ENCODE measurements at places on chromosomes 2 and 18.

DNA sequence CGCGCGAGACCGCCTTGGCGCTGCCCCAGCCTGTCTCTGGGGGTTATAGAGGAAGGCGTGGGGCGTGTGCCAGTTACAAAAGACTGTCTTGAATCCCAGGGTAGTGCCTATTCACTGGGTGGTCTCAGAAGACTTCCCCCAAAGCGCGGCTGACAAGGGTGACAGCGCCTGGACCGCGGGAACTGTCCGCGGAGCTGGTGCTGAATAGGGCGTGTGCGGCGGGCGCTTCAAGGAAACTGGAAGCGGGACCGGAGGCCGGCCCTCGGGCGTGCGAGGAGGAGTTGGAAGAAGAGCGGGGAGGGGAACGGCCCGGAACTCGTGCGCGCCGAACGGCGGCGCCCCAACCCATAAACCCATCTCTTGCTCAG is 2.3 kb downstream of the EGR4 start:
- peak; percentile 24 for DNase-seq

DNA sequence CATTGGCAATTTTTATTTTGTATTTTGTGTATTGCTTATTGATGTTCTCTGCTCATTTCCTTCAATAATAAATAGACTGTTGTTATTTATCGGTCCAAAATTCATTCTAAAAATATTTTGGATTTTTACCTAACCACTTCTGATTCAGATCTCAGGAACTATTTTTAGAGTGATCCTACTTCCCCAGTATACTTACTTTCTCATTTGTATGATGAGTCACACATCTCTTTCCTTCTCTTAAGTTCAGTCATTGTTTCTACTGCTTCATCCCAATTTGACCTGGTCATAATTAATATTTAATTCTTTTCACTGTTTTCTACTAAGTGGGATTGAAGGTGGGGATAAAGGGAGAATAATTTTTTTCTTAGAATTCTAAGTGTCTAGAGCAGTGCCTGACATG is 75.1 kb downstream of the AGPS start:
- DNase-seq, result no peak

DNA sequence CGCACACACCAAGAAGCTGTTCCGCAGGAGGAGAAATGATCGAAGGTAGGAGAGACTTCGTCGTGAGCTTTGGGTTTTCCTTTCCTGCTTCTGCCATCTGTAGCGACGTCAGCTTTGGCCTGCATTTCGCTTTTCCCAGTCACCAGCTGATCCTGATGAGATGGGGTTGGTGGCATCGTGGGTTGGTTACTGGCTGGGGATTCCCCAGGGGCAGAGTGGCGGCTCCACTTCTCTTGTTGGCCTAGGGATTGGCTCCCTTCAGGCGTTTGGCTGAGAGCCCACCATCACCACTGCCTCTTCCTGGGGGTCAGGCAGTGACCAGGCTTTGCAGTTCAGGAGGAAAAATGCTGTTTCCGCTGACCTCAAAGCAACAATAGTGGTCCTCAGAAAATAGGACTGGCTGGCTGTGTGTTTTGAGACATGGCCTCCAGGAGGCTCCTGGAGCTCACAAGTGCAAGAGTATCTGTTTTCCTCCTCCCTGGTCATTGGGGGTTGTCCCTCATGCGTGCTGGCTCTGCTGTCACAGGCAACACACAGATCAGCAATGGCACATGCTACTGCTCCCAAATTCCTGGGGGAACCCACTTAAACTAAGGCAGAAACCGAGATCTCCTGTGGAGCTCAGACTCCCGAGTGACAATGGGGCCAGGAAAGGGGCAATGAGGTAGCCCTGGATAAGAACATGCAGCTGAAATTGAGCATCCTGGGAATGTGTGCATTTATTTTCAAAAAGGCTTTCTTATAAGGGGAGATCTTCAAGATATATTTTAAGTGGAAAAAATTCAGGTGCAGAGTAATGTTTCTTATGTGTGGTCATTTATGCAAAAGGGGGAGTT is 173.0 kb downstream of the CTIF start:
- no peak for DNase-seq

DNA sequence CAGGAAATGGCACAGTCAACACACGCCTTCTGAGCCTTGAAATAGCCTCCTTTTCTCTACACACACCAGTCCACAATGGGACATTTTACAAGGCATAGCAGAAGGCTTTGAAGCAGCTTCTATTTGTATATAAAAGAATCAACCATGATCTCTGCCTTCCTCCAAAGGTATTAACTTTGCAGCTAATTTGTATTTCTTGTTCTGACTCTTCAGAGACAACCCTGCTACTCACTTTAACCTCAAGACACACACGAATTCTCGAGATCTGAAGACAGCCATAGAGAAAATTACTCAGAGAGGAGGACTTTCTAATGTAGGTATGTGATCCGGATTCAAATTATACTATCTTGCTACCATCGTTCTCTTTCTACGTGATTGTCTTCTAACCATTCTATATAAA is 104.6 kb downstream of the VIT start:
- DNase-seq, result no peak

GRCh38 chr2:188475945-188476344 is 184.3 kb downstream of the GULP1 start:
- no peak for DNase-seq

GRCh38 chr18:75029481-75029880 is 179.5 kb downstream of the PTGR3 start:
- DNase-seq, result no peak

DNA sequence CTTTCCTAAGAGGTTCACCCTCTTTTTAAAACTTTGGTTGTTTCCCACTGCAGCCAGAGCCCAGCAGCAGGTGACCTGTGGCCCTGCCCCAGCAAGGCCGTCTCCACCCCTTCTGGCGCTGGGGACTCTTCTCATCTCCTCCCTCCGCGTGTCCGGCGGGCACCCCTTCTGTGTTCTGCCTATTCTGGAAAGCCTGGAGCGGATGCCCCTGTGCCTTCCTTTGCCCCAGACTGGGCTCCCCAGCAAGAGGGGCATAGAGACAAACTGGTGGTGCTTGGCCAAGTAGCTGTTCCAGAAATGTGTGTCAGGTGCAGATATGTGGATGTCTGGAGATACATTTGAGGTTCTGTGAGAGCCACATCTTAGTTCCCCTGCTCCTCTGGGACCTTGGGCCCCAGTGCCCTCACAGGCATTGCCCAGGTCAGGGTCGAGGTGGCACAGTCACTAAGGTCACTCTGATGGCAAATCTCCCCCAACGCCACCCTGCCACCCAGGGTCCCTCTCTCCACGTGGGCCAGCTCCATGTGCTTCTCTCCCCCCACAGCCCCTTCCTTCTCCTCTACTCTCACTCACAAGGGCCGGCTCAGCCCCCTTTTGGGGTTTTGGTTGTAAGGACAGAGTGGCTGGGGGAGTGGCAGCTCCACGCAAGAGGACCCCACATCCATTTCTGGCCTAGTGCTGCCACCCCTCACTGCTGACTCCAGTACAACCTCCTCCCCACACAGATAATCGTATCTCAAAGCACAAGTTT is 35.5 kb upstream of the TAF1B start:
- no peak for DNase-seq
